ENCODE measurements at places on chromosomes 2 and 18. TPM values are rescaled to one million over a fixed set of nuclear protein-coding genes. Genes with fewer than 3 reads are reported as not detected.

Gene SLC19A3
- total RNA-seq: 7.5 TPM

Gene CAVIN2
- 26.0 TPM for total RNA-seq

- no peak for DNase-seq
- no peak overlapping the region for H3K27ac ChIP-seq
- peaks cover 26% of the 10 kb centered on the region for H3K27me3 ChIP-seq
- H3K4me3 ChIP-seq: no peak overlapping the region
- H3K36me3 ChIP-seq: no peaks in the 10 kb centered on the region
Measured at GRCh38 chr2:11684894-11685460, 15.0 kb upstream of the NTSR2 start.

DNA sequence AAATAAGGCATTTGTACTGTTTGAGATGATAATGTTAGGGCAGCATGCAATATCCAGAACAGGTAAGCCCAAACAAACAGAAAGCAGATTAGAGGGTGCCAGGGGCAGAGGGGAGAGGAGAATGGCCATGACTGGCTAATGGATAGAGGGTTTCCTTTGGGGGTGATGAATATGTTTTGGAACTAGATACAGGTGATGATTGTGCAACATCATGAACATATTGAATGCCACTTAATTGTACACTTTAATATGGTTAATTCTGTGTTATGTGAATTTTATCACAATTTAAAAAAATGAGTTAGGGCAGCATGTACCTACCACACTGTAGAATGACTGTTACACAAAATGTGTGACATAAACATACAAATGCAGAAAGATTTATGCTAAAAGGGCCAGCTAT lies 255.5 kb upstream of the FN1 start:
- H3K36me3 ChIP-seq: no peaks in the 10 kb centered on the region
- no peak for DNase-seq
- peaks cover 9% of the 10 kb centered on the region for H3K4me1 ChIP-seq
